Heart left ventricle (tissue), 16 donors: ENCODE measurements at places on chromosomes 2 and 18.

DNA sequence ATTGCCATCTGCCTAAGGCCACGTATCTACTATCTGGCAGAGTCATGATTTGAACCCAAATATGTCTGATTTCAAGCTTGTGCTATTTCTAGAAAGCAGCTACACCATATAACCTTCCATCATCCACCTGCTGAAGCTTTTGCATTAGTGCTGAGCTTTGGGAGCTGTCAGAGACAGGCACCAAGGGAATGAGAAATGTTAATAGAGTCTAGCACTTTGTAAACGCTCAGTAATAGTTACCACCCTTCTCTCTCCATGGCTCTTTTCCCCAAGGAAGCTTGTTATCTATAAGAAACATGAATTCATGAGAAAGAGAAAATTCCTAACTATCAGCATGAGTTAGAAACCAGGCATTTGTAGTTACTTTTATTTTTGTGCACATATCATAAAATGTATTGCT, 151.5 kb downstream of the CPS1 start:
- no peak overlapping the region for H3K4me3 ChIP-seq
- DNase-seq = no peak
- no peaks in the 10 kb centered on the region for H3K27me3 ChIP-seq
- no peaks in the 10 kb centered on the region for H3K36me3 ChIP-seq

DNA sequence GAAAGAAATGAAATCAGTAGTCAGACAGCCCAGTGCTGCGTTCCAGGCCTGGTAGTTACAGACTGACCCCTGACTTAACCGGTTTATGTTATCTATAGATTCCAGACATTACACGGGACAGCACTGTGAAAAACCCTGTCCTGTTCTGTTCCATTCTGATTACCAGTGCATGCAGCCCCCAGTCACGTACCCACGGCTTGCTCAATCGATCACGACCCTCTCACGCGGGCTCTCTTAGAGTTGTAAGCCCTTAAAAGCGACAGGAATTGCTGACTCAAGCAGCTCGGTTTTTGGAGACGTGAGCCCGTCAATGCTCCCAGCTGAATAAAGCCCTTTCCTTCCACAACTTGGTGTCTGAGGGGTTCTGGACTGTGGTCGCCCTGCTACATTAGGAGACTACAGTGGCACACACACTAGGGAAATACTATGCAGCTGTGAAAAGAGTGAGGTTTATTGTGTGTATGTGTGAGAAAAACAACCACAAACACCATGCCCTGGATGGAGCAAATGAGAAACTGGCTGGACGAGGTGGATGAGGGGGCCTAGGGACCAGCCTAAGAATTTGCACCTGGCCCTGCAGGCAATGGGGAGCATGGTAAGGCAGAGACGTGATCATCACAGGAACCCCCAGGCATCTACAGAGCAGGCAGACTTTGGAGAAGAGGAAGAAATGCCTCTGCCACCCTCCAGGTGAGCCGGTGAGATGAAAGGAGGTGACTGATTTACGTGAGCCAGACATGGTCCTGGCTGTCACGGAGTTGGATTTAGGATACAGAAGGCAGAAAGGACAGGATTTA, 49.1 kb upstream of the SEMA4C start:
- H3K27me3 ChIP-seq = no peaks in the 10 kb centered on the region
- H3K4me1 ChIP-seq = peaks cover 23% of the 10 kb centered on the region
- no peak overlapping the region for H3K27ac ChIP-seq
- H3K4me3 ChIP-seq = no peak overlapping the region
- no peaks in the 10 kb centered on the region for H3K36me3 ChIP-seq
- peak; percentile 25 for DNase-seq

- H3K4me3 ChIP-seq = no peak overlapping the region
- H3K27me3 ChIP-seq = no peaks in the 10 kb centered on the region
- no peak for DNase-seq
- no peaks in the 10 kb centered on the region for H3K4me1 ChIP-seq
- no peak overlapping the region for H3K27ac ChIP-seq
Measured at GRCh38 chr2:62531594-62531993, 25.6 kb upstream of the TMEM17 start.

DNA sequence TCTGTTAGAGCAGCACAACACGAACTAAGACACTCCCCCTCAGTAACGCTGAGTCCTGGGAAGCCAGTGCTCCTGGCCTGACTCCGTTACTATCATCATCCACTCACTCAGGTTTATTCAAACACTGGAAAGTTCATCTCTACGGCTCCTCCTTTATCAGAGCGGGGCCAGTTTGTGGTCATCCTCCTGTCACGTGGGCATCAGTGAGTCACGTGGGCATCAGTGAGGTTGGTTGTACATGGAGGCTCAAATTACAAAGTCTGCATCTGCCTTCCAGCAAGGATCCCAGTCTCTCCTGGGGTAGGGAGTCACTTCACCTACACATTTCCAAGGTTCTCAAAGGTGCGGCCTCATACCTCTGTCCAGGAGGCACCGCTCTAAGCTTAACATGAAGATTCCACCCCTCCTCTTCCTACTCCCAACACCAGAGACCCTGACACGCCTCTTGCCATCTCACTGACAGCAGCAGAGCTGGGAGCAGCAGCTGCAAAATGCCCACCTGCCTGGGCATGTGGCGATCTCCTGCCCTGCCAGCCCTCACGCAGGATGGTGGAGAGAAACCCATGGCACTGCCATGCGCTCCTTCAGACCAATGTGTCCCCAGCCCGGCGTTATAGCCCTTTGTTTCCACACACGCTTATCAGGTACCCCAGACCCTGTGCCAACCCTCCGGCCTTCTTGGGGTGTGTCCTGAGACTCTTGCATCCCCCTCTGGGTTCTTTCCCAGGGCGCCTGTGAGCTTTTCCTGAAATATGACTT, 99.2 kb upstream of the PTPRM start:
- peak; percentile 22 for DNase-seq
- H3K27ac ChIP-seq = no peak overlapping the region
- H3K27me3 ChIP-seq = no peaks in the 10 kb centered on the region
- no peaks in the 10 kb centered on the region for H3K36me3 ChIP-seq
- peaks cover 28% of the 10 kb centered on the region for H3K4me1 ChIP-seq
- H3K4me3 ChIP-seq = no peak overlapping the region

DNA sequence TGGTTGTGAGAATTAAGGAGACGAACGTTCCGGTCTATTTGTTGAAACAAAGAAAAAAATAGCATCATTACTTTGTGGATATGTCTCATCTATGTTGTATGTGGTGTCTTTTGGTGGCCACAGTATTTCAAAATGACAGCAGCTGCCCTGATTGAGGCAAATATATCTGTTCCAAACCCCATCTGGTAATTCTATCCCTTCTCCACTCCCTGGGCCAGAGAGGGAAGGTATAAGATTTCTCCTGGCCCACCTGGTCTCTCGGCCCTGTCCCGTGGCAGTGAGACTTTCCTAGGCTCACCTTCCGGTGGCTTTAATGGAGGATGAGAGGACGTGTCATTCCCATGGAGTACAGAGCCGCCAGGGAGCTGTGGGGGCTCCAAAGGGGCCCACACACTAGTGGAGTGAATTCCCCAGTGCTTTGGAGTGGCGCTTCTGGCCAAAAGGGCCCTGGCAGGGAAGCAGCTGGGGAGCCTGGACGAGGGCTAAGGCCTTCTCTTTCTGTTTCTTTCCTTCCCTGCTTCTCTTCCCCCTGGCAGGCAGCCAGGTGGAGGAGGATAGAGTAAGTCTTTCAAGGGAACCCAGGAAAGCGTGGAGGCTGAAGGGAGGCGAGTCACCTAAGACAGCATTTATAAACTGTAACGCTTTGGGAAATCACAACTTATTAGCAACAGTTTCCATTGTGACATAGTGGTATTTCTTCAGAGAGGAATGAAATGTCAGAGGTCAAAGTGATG, 5.6 kb downstream of the FOSL2 start:
- H3K4me1 ChIP-seq = peaks cover 44% of the 10 kb centered on the region
- no peaks in the 10 kb centered on the region for H3K27me3 ChIP-seq
- H3K27ac ChIP-seq = peak overlapping the region; percentile 21

DNA sequence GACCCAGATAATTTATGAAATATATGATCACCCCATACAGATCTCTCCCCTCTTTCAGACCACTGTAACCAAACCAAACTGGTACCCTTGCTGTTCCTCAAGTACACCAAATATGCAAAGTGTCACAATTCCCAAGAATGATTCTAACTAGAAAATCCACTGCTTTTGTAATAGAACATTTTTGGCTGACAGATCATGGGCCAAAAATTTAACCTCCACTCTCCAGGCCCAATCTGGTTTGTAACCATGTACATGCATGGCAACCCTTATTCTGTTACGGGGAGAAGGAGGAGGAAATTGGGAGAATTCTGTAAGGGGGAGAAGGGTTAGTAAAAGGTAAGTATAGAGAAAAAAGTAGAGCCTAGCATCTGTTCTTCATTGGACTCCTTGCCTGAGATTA, 62.0 kb downstream of the IKZF2 start:
- no peaks in the 10 kb centered on the region for H3K27me3 ChIP-seq
- no peaks in the 10 kb centered on the region for H3K36me3 ChIP-seq
- DNase-seq = no peak
- no peak overlapping the region for H3K4me3 ChIP-seq

DNA sequence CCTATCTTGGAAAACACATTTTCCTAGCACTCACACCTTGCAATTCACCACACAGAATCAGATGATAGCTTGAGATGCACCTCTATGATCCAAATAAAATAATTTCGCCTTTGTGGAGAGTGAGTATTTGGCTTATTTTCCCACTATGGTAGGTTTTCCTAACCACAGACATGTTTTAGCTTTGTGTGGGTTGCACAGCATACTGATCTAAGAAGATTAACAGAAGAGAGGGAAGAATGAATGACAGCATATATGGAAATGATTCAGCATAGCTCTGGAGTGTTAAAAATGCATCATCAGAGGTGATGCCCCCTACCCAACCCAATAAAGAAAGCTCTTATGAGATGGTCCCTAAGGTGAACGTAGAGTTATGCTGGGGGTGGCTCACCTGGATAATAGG, 72.5 kb downstream of the GCA start:
- no peak overlapping the region for H3K4me3 ChIP-seq
- DNase-seq = no peak
- no peaks in the 10 kb centered on the region for H3K4me1 ChIP-seq
- no peaks in the 10 kb centered on the region for H3K27me3 ChIP-seq

- DNase-seq = no peak
- no peak overlapping the region for H3K27ac ChIP-seq
- H3K27me3 ChIP-seq = no peaks in the 10 kb centered on the region
- no peak overlapping the region for H3K4me3 ChIP-seq
- peaks cover 12% of the 10 kb centered on the region for H3K4me1 ChIP-seq
Measured at GRCh38 chr2:8511868-8512612, 169.8 kb upstream of the ID2 start.

GRCh38 chr2:232636788-232637420, 3.5 kb downstream of the EFHD1 start:
- peaks cover 39% of the 10 kb centered on the region for H3K27me3 ChIP-seq
- no peaks in the 10 kb centered on the region for H3K36me3 ChIP-seq
- peaks cover 24% of the 10 kb centered on the region for H3K4me1 ChIP-seq
- DNase-seq = no peak

DNA sequence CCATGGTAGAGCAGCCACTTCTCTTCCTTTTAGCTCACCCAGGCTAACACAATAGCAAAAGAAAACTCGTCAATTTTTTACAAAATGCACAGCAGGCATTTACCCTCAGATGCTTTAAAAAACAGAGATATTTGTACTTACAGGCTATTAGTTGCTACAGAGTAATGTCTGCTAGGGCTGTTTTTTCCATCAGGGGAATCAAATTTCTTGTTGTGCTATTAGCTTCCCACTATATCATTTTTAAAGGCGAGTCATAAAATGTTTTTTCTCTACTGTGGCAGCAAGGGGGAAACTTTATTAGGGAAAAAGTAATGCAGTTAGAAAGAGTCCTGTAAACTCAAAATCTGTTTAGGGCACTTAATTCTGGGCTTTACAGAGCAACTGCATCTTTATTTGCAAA, 277.9 kb upstream of the THSD7B start:
- no peaks in the 10 kb centered on the region for H3K27me3 ChIP-seq
- no peaks in the 10 kb centered on the region for H3K36me3 ChIP-seq
- H3K27ac ChIP-seq = no peak overlapping the region
- no peak for DNase-seq
- H3K4me1 ChIP-seq = no peaks in the 10 kb centered on the region

- H3K4me1 ChIP-seq = no peaks in the 10 kb centered on the region
- H3K36me3 ChIP-seq = peaks cover 14% of the 10 kb centered on the region
- H3K27me3 ChIP-seq = no peaks in the 10 kb centered on the region
- H3K4me3 ChIP-seq = no peak overlapping the region
Measured at GRCh38 chr2:120283649-120284048, 31.0 kb downstream of the RALB start.

DNA sequence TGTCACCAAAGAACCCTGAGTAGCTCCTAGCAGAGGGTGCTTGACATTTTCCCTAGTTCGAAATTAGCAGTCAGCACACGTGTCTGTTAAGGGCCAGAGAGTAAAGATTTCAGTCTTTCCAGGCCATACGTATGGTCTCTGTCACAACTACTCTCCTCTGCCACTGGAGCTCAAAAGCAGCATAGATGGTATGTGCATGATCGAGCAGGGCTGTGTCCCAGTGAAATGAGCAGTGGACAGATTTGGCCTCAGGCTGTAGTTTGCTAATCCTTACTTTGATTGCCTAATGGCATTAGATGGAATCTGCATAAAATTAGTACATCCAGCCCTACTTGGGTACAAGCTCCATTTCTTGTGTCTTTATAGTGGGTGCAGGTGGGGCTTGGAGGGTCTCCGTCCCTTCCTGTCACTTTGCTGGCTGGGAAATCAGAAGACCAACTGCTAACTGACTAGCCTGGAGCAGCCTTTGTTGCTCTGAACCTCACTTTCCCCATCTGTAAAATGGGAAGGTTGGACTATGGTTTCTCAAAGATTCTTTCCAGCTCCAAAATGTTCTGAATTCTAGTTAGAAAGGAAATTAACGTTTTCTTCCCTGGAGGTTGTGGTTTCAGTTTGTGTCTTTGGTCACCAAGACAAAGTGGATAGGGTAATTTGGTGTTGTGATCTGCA, 108.5 kb downstream of the GLI2 start:
- DNase-seq = no peak
- no peak overlapping the region for H3K4me3 ChIP-seq
- no peak overlapping the region for H3K27ac ChIP-seq
- H3K36me3 ChIP-seq = no peaks in the 10 kb centered on the region
- no peaks in the 10 kb centered on the region for H3K4me1 ChIP-seq
- H3K27me3 ChIP-seq = no peaks in the 10 kb centered on the region

- H3K27me3 ChIP-seq = no peaks in the 10 kb centered on the region
- DNase-seq = no peak
- no peak overlapping the region for H3K27ac ChIP-seq
- no peak overlapping the region for H3K4me3 ChIP-seq
Measured at GRCh38 chr2:209821806-209822205, 50.2 kb downstream of the UNC80 start.
